ENCODE measurements at places on chromosomes 5 and 9.

DNA sequence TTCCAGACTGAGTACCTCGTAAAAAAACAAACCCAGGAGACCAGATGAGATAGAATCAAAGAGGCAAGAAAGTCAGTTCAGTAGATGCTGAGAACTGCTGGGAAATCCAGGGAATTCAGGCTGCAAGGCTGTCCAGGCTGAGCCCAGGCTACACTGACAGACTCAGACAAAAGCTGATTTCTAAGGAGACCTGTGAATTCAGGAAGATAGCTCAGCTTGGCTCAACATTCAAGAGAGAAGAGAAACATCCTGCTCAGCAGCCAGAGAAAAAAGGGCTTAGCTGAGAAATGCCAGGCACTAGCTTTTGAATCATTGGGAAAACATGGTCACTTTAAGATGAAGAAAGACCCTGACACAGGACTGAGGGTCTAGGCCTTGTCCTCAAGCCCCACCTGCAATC, 118.2 kb upstream of the SLC44A1 start:
- no peak for DNase-seq

- DNase-seq = no peak
These were observed 499.4 kb downstream of the ISL1 start for GRCh38 chr5:51882647-51883046.

DNA sequence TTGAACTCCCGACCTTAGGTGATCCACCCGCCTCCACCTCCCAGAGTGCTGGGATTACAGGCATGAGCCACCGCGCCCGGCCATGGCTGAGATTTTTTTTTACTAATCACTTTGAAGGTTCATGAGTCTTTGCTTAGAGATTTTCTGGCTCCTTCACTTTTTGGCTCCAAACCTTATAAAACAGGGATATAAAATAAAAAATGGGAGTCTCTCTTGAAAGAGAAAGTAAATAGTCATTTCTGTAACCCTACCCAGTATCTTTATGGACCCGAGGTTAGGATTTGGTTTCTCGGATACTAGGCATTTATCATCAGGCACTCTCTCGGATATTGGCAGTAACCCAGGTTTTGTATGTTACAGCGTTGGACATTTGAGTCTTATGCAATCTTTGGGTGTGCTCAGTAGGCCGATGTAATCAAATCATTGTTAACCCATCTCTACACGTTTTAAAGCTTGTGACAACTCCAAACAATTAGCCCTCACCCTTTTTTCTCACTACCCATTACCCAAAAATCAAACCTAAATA, 25.3 kb downstream of the STXBP1 start:
- DNase-seq = no peak

- no peak for DNase-seq
These were observed 14.1 kb downstream of the LCN10 start for GRCh38 chr9:136728548-136729123.

- no peak for DNase-seq
These were observed 1935.0 kb downstream of the EFNA5 start for GRCh38 chr5:105735704-105736103.

GRCh38 chr5:135913713-135914626, 18.3 kb upstream of the IL9 start:
- DNase-seq = no peak

- no peak for DNase-seq
These were observed 938 bp downstream of the NINJ1 start for GRCh38 chr9:93132946-93133680.

GRCh38 chr9:112434487-112434886, 52.1 kb upstream of the KIAA1958 start:
- no peak for DNase-seq

GRCh38 chr5:133111299-133111698, 59.5 kb downstream of the HSPA4 start:
- DNase-seq = peak; percentile 70

GRCh38 chr5:4078544-4078943, 482.9 kb downstream of the IRX1 start:
- DNase-seq = no peak

- DNase-seq = no peak
These were observed 190.8 kb upstream of the SEMA6A start for GRCh38 chr5:116765441-116765840.

Data from activated T-helper 1 cell treated with anti-CD3 and anti-CD28 coated beads, Interleukin-2, amount 50 U/mL, for 16 hours (primary cell).